ENCODE measurements at places on chromosomes 4 and X.

DNA sequence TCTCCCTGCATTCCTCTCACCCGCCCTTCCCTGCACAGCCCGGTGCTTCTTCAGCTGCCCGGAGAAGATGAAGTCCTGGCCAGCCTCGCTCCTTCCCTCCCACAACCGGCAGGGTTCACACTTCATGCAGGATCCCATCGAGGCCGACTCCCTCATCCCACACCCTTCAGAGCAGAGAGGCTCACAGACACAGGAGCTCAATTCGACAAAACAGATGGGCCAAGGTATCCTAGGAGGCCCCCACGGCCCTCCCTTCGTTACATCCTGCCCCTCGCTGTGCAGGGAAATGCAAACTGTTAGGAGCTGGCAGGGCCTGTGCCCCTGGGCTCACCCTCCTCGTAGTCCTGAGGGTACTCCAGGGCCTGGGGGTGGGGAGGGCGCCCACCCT, 238.1 kb downstream of the DHRSX start:
- no peak for DNase-seq

- DNase-seq: no peak
These were observed 281.1 kb downstream of the SLC7A11 start for GRCh38 chr4:137961051-137961438.

GRCh38 chr4:167802463-167803212, 289.7 kb upstream of the ANXA10 start:
- no peak for DNase-seq

GRCh38 chr4:21001490-21001889, 301.2 kb downstream of the PACRGL start:
- no peak for DNase-seq

GRCh38 chrX:9160698-9161329, 126.9 kb upstream of the FAM9B start:
- no peak for DNase-seq

DNA sequence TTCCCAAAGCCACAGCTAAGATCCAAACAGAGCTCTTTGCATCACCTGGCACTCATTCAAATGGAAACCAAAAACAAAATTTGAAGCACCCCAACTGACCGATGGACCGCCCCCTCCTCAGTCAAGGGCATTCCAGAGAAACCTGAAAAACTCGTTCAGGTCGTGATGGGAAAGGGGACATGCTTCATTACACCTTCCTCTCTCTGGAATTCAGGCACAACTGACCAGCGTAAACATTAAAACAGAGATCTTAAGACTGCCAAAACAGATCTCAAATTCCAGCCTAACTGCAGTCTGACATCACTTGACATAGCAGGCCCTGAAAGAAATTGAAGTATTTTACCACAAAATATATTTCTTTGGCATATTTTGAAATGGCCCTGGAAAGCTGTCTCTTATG, 28.5 kb downstream of the PTTG2 start:
- DNase-seq: no peak
